ENCODE measurements at places on chromosomes 5 and 9.

DNA sequence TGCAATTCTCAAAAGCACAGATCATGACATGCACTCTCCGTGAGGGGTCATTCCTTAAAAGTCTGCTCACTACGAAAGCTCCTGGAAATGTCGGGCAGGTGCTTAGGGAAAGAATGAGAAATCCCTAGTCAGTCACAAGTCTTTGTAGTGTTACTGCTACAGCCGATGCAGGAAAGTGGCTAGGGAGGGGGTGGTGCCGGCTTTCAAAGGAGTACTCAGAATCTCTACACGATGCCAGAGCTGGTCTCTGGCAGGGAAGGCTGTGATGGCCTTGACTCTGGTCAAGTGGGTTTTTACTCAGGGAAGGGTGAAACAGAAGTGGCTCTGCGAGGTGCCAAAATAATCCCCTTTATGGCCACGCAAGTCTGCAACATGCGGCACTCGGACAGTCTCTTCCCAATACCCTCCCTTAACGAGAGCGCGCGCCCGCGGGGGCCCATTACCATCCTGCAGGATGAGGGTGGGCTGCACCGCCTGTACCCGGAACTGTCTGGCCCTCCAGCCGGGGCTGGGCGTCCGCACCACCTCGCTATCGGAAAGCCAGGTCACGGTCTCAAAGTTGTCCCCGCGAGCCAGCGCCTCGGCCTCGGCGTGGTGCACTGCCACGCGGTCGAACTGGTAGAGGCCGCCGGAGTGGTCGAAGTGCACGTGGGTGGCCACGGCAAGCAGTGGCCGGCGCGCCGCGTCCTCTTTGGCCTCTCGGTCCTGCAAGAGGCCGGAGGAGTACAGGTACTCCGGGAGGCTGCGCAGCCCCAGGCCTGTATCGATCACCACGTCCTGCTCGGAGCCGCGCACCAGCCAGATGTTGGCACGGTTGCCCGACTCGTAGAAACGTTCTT lies 956 bp downstream of the MBLAC2 start:
- DNase-seq: no peak

DNA sequence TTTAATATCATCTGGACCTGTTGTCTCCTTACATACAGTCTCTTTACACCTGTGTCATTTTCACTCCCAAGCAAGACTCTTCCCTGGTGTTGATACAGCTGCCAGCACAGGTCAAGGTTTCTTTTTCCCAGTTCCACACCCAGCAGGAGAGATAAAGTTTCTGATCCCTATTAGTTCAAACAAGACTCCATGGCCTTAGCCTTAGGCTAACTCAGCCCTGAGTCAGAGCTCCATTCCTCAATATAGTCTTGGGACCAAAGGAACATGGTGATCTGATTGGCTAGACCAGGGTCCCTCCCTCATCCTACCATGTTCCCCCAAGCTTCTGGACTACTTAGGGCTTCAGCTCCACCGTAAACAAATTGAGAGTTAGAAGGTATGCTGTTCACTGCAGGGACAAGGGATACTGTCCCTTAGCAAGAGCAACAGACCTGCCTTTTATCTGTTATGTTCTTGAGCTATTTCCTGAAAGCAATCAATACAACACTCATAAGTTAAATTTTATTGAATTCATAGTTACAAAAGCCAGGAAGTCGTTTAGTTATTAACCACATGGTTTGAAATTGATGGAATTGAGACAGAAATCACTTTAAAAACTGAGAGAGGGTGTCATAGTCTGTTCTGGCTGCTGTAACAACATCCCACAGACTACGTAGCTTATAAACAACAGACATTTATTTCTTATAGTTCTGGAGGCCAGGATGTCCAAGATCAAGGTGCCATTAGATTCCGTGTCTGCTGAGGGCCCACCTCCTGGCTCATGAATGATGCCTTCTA lies 20.5 kb downstream of the SLC1A1 start:
- DNase-seq: no peak

- no peak for DNase-seq
Measured at GRCh38 chr9:5719100-5719926, 90.4 kb downstream of the RIC1 start.

- DNase-seq: no peak
Measured at GRCh38 chr5:31153521-31153920, 40.0 kb upstream of the CDH6 start.

- no peak for DNase-seq
Measured at GRCh38 chr5:39360471-39361111, 3.7 kb downstream of the C9 start.

- DNase-seq: no peak
Measured at GRCh38 chr5:53360811-53361210, 119.6 kb upstream of the FST start.

Data from globus pallidus (tissue), 1 donor.